ENCODE measurements at places on chromosomes 16 and 17. TPM values are rescaled to one million over a fixed set of nuclear protein-coding genes. Genes with fewer than 3 reads are reported as not detected.

The G6PC1 gene
- total RNA-seq = not detected

The SPATA22 gene
- total RNA-seq = 1.2 TPM

DNA sequence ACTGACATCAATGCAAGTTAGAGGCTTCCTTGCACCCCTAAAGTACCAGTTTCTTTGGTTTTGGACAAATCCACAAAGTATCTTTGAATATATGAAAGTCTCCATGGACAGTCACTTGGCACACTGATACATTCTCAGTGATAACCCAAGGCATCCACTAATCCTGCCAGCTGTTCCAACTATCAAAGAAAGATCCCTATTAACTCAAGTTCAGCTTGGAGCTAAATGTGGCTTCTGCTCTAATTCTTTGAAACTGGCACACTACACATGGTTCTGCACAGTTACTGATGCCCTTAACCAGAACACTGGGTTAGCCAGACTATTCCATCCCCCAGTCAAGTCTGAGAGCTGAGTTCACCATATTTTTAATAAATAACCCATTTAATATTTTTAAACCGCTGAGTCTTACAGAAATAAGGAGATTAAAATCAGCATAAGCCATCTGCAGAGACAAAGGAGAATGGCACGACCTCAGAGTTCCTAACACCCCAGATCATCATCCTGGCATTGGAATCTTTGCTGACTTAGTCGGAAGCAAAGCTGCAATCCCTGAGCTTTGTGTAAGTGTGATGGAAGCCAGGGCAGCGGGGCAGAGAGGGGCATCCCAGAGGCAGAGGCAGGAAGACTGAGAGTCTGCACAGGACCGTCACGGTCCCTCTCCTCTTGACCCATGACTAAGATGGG is 6.3 kb downstream of the CACNG1 start:
- DNase-seq = no peak

The SUPT4H1 gene
- total RNA-seq = 54.9 TPM

GRCh38 chr17:549177-550040 is 165.2 kb downstream of the VPS53 start:
- DNase-seq = no peak

DNA sequence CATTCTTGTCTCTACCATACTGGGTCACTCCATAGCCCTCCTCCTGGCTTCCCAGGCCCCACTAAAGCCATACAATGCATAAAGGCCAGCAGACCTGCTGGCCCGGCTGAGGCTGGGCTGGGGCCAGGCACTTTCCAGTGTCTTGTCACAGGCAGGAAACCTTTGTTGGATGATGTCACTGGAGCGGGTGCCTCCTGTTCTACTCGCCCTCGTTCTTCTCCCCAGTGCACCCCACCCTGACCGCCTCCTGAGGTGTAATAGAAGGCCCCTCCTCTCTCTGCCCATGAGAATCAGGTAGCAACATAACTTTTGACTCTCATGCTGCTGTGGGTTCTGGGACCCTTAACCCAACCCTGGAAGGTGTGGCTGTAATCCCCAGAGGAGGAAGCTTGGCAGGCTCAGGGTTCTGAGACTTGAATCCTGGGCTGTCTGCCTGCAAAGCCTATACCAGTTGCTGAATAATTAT is 54.2 kb upstream of the IL34 start:
- DNase-seq = no peak

DNA sequence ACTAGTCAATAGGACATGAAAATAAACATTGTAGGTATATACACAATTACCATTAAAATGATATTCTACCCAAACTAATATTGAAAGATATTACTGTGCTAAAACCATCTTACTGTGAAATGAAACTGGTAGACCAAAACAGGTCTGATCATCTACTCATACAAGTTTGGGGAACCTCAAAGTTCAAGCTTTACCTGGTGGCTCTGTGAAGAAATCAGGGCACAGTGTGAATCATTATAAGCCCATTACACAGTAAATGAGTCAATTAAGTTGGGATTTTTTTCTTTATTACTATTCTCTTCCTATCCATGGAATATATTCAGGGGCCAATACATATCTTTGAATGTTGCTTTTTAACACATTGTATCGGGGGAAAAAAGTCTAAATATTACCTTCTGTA is 57.1 kb downstream of the HELZ start:
- no peak for DNase-seq

The CES5A gene
- 0.43 TPM for total RNA-seq

The MYH1 gene
- not detected for total RNA-seq

- DNase-seq = peak; percentile 51
Measured at GRCh38 chr16:48393485-48394354, 8.5 kb upstream of the SIAH1 start.

The MYO15B gene
- total RNA-seq = 105 TPM

The SULT1A1 gene
- total RNA-seq = 29.2 TPM

GRCh38 chr17:7238420-7239090 is 702 bp downstream of the PHF23 start:
- no peak for DNase-seq

DNA sequence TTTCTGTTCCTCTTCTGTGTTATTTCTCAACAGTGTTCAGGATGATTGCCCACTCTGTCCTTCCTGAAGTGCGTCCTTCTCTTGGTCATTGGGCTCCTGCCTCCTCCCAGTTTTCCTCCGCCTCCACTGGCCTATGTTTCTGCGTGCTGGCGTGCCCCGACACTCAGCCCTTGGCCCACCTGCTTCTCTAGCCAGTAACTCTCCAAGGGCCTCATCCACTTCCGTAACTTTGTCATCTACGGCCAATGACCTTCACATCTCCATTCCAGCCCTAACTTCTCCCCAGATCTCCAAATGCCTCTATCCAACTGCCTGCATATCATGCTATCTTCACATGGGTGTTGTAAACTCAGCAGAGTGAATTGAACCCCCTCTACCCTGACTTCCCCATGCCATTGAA is 39.6 kb upstream of the RPL38 start:
- no peak for DNase-seq

- DNase-seq = no peak
Measured at GRCh38 chr17:72416054-72416675, 295.3 kb downstream of the SOX9 start.

The MAPT gene
- 422 TPM for total RNA-seq

DNA sequence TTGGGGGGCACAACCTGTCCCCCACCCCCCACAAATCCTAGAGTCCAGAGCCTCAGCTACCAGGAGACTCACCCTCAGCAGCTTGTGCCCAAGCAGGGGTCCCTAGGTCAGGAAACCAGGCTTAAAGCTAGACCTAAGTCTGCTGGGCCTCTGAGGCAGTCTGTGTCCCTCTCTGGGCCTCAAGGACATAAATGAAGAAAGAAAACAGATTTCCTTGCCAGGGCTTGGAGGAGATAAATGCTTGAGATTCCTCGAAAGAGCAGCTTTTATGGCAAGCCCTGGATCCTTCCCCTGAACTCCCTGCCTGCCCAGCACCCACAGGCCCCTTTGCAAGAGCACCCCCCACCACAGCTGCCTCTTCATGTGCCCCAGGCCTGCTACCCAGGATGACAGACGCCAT is 3.3 kb downstream of the SRCIN1 start:
- DNase-seq = no peak

DNA sequence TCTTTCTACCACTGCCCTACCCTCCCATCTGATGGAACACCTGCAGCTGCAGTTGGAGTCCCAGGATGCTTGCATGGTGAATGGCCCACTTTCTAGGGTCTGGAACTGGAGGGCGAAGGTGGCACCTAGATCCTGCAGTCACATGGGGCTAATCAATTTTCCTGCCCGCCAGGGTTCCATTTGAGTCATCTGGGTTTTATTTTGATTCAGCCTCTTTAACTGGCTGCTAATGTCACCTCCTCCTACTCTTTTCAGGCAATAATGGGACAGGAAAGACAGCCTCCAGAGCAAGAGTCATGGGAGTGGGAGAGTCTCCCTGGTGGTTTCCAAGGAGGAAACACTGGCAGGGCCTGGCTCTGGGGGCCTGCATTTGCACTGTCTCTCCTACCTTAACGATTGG is 3.8 kb upstream of the TBKBP1 start:
- DNase-seq = no peak

DNA sequence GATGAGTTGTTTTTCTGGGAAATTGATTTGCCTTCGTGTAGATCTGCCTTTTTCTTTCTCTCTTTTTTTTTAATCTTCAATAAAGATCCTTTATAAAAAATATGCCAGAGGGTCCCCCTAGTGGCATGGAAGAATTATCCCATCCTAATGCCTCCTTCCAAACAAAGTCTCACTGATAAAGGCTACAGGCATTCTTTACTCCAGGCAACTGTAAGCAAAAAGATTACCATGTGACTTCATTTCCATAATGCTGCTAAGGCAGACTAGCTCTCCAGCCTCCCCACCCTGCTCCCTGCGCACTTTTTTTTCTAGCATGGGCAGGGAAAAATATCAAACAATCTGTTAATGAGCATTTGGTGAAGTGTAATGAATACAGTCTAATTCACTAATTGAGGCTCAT is 220.2 kb upstream of the CDH8 start:
- no peak for DNase-seq

Measured in dorsolateral prefrontal cortex (tissue), 122 donors.